ENCODE measurements at places on chromosomes 12 and 14.

GRCh38 chr12:51374361-51374760, 16.8 kb downstream of the GALNT6 start:
- DNase-seq, result no peak

DNA sequence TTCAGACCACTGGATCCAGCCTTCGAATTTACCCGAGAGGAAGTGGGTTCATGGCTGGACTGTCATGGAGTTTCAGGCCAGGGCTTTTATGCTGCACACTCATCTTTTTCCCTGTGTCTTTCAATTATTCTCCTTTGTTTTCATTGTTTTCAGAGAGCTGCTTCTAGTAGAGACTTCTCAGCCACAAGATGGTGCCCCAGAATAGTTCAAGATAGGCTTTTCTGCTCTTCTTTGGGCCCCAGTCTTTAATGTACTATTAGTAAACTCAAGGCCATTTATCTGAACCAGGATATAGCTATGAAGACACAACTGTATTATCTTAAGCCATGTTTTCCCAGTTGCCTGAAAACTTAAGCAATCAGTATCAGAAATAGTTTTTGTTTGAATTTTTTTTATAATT, 30.4 kb upstream of the PSMA6 start:
- DNase-seq, result no peak

GRCh38 chr12:124078800-124079199, 105.8 kb downstream of the ZNF664 start:
- no peak for DNase-seq

- no peak for DNase-seq
Observed at GRCh38 chr12:9349888-9350885, 142.0 kb upstream of the PZP start.

DNA sequence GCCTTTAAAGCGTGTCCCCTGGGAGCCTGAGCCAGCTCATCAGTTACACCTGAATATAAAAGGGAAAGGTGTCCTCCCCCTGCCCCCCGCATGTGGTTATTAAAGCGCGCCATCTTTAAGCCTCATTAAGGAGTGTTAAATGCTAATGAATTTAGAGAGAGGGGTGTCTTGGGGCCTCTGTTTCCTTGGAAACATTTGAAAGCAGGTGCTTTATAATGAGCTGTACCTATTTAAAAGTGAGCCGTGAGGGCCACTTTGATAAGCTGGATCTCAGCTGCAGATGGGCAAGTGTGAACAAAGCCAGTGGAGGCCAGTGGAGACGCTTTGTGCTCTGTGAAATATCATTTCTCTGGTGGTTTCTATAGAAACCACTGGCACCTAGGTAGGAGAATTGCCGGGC, 84.0 kb downstream of the BEGAIN start:
- DNase-seq, result peak; percentile 81

DNA sequence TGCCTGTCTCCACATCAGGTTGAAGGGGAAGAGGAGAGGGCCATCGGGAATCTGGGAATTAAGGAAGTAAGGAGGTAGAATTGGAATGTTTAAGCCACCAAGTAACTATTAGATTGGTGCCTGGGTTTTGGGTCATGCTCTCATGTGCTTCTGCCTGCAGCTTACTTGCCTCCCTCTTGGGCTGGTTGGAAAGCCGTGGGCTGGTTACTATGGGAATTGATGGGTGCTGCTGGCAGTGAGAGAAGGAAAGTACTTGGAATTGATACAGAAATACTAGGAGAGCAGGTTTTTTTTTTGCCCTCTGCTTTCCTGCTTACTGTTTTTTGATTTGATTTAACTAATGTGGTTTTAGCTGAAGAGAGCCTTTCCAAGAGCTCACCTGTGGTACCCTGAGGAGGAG, 493.5 kb upstream of the RGS6 start:
- peak; percentile 58 for DNase-seq

- DNase-seq, result no peak
Observed at GRCh38 chr12:79121486-79121885, 256.9 kb downstream of the SYT1 start.

Measured in brain (organoid and tissue), 16 donors.